ENCODE measurements at places on chromosomes 4 and X.

DNA sequence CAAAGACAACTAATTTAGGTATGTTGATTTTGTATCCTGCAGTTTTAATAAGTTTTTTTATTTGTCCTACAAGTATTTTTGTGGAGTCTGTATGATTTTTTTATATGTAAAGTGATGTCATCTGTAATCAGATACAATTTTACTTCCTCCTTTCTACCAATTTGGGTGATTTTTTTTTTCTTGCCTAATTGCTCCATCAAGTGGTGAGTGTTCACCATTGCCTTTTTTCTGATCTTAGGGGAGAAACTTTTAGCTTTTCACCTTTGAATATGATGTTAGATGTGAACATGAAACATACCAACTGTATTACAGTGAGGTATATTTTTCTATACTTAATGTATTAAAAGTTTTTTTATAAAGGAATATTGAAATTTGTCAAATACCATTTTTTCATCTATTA lies 362.3 kb downstream of the PABPC4L start:
- DNase-seq: no peak

DNA sequence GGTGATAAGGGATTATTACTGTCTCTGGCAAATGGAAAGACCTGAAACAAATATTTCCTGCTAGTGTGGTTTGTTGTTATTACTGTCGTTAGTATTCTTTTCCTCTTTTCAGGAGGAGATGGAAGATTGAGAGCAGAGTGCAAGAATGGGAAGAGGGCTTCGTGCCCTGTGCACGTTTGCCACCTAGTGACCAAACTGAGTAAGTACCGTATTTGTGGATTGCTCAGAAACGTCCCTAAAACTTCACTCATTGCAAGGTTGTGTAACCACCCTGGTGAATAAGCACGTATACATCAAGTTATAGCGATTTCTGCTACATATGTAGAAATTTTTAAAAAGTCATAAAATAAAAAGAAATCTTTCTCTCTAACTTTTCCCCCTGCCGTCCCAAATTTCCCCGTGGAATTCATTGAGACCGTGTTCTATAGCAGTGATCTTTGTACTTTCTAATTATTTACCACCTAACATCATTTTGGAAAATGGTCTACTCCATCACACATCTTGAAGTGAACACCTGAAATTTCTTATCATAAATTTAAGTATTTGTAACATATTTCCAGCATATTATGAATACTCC lies 24.3 kb downstream of the LINC00632 start:
- no peak for DNase-seq

GRCh38 chrX:40155589-40156469 lies 58.1 kb upstream of the BCOR start:
- DNase-seq: no peak

GRCh38 chr4:163200727-163201349 lies 34.1 kb upstream of the NAF1 start:
- DNase-seq: no peak

DNA sequence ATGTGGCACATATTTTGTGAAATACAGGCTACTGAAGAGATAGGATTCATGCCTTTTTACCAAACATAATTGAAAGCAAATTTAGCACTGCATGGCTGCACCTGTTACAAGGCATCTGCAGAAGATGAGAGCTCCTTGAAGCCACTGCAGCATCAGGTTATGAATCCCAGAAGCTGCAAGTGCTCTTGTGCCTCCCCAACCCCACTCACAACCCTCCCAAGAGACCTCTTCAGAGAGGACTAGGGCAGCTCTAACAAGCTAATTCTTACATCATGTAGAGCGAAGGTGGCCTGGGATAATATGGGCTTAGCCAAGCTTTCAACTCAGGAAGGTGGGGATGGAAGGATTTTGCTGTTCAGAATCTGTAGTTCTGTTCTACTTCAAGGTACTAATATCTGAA lies 27.2 kb downstream of the MFAP3L start:
- no peak for DNase-seq

DNA sequence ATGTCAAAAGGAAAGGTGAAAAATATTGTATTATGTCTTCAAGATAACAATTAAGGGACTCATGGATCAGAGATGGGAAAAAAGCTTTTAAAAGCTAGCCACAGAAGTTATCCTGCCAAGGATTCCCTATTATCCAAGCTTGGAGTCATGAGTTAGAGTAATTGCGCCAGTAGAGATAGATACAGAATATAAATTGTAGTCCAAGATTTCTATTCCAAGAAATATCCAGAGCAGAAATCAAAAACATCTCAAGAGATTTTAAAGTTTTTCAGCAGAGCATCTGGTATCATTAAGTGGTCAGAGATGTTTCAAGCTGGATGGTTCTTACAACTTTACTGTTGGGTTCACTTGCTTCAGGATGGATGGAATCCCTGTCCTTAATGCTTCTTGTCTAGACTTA lies 186.7 kb downstream of the PCDH18 start:
- no peak for DNase-seq

All from T-helper 1 cell (primary cell).